ENCODE measurements at places on chromosomes 5 and 9. TPM values are rescaled to one million over a fixed set of nuclear protein-coding genes. Genes with fewer than 3 reads are reported as not detected.

- DNase-seq: no peak
These were observed 13.6 kb downstream of the CSF2 start for GRCh38 chr5:132087176-132087575.

GRCh38 chr9:19087106-19088000 is 15.4 kb downstream of the HAUS6 start:
- no peak for DNase-seq

GRCh38 chr9:21964925-21965385 is 29.2 kb downstream of the CDKN2A start:
- peak; percentile 59 for DNase-seq

DNA sequence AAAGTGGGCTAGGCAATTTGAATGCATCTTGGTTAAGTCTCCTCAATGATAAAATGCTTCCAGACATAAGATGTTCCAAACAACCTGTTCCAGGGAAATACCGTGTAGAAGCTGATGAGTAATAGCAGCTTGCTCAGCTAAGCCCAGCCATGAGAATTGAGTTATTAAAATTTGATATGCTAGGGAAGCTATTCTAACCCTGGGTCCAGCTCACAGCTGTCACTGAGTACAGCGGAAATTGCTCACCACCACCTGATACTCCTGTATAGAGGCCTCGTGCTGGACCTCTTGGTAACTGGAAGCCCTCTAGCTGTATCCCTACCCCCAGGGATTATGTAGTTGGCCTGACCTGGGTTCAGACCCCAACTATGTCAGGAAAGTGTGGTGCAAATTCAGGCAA is 521.3 kb upstream of the TRPC7 start:
- no peak for DNase-seq

DNA sequence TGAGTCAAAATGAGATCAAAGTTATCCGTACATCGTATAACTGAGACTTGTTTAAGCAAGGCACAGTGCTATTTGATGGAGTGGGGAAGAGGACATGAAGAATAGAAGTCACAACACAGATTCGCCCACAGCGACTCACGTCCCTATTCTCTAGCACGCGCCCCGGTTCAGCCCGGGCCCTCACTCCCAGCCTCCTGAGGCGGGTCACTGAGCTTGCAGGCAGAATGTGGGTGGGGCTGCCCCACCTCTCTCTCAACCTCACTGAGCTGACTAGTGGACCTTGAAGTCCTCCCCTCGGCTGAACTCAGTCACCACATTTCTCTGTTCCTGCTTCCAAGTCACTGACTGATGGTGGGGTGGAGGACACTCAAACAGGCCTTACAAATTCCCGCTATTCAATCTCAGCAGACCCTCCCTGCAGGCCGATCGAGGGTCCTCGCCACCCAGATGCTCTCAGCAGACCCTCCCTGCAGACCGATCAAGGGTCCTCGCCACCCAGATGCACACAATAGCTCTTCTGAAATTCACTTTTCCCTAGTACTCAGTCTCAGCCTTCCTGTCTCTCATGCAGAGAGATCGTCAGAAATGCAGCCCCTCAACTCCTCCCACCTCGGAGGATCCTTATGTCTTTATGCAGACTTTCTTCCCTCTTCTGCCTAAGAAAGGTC is 12.9 kb downstream of the GLDC start:
- no peak for DNase-seq

DNA sequence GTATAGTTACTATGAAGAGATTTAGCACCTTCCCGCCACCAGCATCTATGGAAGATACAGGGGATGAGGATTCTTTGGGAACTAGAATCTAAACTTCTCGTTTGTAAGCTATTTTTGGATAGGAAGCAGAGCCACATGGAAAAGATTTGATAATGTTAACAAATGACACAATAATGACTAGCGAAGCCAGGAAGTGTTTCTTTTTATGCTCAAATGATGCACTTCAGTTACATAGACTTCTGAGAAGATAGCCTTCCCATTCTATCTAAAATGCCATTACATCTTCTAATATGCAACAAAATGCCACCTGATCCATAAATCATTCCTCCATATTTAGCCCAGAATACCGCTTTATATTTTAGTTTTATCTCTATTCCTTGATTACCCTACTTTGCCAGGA is 17.0 kb upstream of the TNC start:
- DNase-seq: no peak

GRCh38 chr5:159782197-159782994 is 133.9 kb upstream of the ADRA1B start:
- DNase-seq: no peak

DNA sequence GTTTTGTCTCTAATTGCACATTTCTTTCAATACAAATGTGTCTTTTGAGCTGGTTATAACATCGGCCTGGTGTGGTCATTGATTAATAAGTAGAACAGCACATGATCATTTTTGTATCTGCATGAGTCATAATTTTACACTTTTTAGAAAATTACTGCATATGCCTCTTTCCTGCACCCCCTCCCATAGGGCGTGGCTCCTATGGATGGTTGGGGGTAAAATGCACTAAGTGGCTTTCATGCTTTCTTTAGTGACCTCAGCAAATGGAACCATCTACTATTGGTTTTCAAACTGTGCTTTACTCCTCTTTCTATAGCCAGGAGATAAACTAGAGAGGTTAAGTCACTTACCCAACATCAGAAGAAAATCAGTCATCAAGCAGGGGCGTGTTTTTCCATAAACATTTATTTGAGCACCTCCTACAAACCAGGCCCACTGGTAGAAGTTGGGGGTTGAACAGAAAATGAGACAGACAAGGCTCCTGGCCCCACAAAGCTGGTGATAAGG is 3.8 kb downstream of the ANXA6 start:
- DNase-seq: no peak

GRCh38 chr5:172095368-172096206 is 89.1 kb upstream of the FBXW11 start:
- no peak for DNase-seq

DNA sequence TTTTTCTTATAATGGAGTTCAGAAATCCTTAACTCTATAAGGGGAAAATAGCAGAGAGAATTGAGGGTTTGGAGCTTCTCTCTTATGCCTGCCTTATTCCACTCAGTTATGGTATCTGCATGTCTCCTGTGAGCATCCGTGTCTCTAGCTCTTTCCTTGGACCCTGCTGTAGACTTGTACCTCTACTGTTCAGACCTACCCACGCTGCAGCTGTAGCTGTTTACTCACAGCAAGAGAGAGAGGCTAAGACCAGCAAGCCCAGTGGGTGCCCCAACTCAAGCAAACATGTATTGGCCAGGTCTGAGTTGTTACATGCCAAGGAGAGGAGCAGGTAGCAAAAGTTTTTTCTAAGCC is 7.1 kb upstream of the PCSK1 start:
- DNase-seq: no peak

DNA sequence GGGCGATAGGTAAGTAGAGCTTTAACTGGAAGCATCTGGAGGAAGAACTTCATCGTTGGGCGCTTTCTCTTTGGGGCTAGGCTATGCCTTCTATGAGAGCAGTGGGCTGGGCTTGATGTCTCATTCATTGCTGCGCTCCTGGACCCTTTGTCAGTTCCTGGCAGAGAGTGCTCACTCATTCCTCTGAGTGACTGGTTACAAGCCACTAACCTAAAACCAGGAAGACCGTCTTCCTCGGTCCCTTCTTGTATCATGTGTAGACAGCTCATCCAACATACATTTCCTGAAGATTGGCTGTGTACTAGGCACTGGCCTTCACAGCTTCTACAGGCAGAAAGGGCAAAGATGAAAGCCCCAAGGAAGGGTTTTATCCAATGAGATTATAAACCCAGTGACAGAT is 6.4 kb downstream of the SWI5 start:
- DNase-seq: no peak

The SKP2 gene
- total RNA-seq: 3.0 TPM

The LTC4S gene
- 6.7 TPM for total RNA-seq

The LCN10 gene
- total RNA-seq: not detected

The SLC36A2 gene
- total RNA-seq: 37.4 TPM

The PCDHGB6 gene
- 3.5 TPM for total RNA-seq

Data from psoas muscle (tissue), 8 donors.